Globus pallidus (tissue), 1 donor: ENCODE measurements at places on chromosomes 7 and 10.

DNA sequence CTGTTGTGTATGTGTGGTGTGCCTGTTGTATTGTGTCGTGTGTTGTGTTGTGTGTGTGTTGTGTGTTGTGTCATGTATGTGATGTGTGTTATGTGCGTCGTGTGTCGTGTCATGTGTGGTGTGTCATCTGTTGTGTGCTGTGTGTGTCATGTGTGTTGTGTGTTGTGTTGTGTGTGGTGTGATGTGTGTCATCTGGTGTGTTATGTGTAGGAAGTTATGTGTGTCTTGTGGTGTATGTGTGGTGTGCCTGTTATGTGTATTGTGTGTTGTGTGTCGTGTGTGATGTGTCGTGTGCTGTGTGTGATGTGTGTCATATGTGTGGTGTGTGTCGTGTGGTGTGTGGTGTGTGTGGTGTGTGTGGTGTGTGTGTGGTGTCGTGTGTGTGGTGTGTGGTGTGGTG lies 145.2 kb downstream of the DNAJB6 start:
- DNase-seq: no peak

DNA sequence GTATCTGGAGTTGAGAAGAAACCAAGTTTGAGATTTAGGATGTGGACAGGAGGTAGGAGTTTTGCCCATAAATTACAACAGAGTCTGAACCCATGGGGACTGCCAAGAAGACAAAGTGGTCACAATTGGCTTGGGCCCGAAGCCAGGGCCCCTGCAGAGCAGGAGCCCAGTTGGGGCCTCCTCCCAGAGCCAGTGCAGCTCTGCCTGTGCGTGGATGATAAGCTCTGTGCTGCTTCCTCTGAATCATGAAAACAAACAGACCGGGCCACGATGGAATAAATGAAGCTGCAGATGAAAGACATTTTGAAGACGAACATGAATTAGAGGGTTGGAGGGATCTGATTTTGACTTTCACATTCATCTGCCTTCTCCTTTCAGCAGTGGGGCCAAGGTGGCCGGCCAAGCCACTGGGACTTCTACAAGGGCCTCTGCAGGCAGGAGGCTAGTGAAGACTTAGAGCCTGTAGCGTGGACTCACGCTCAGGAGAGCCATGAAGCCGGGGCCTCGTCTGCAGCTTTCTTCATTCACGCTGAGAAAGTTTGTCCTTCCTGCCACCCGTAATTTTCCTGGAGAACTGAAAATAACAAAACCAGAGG lies 156.8 kb upstream of the LYZL1 start:
- no peak for DNase-seq

- no peak for DNase-seq
These were observed 4.4 kb downstream of the CAV1 start for GRCh38 chr7:116529250-116529649.

GRCh38 chr10:126964190-126964589 lies 59.0 kb downstream of the DOCK1 start:
- no peak for DNase-seq

- DNase-seq: no peak
These were observed 153.9 kb upstream of the PFKP start for GRCh38 chr10:2913474-2913873.

DNA sequence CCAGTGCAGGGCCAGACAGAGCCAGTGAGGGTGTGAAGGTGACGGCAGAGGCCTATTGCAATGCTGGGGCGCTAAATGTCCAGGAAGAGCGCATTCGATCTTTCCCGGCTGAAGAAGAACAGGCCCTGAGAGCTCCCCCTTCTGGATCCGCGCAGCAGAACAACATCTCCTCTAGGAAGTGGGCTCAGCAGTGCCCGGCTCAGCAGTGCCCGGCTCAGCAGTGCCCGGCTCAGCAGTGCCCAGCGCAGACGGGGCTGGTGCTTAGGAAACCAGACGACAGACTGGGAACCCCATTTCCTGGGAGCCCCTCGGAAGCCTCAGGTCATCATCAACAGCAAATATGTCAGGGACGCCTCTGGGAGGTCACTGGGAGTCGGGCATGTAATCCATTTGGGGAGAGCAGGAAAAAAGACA lies 4.7 kb upstream of the NOS3 start:
- DNase-seq: no peak

- no peak for DNase-seq
These were observed 508.8 kb downstream of the CCSER2 start for GRCh38 chr10:84837041-84837812.

DNA sequence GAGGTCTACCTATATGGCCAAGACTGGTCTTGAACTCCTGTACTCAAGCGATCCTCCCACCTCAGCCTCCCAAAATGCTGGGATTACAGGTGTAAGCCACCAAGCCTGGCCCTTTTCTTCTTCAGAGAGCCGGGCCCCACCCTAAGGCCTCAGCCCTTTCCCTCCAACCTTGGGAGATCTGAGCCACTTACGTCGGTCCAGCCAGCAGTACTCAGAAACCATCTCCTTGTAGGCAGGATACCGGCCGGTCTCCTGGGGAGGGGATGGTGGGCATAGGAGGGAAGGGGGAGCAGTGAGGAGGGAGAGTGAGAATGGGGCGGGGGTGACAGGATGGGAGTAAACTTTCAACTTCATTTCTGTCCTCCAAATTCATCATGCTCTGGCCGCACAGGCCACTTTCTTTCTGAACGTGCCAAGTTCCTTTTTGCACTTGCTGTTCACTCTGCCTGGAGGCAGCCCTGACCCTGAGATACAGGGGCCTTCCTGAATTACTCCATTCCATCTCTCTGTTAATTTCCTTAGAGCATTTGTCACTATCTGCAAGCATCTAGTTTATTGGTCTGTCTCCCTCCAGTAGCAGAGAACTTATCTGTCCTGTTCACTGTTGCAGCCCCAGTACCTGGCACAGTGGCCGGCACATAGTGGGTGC lies 10.4 kb downstream of the PDZD7 start:
- no peak for DNase-seq

GRCh38 chr7:116806046-116806944 lies 56.1 kb upstream of the CAPZA2 start:
- peak; percentile 20 for DNase-seq

- no peak for DNase-seq
These were observed 12.7 kb downstream of the YWHAG start for GRCh38 chr7:76346097-76346496.

GRCh38 chr10:43944381-43945093 lies 295.9 kb upstream of the ZNF32 start:
- DNase-seq: no peak

GRCh38 chr7:95002775-95003174 lies 95.4 kb downstream of the PPP1R9A start:
- DNase-seq: no peak

- no peak for DNase-seq
These were observed 27.0 kb upstream of the KCNK18 start for GRCh38 chr10:117170244-117170643.

GRCh38 chr7:85734823-85735222 lies 548.0 kb upstream of the SEMA3D start:
- no peak for DNase-seq

DNA sequence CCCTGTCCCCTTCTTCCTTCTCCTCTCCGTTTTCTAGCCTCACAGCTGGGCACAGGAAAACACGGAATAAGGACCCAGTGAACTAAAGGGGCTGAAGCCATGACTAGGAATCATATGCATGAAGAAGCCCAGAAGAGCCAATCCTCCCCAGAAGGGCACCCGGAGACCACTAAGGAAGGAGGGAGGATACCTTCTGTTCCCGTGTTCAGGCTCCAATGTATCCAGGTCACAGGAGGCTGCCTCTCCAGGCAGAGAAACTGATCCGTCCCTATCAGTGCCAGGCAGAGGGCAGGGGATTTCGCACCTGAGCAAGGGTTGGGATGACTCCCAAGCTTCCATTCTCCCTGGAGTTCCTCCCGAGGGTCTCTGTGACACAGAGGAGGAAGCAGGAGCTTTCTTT lies 246.6 kb downstream of the SNX10 start:
- DNase-seq: no peak

DNA sequence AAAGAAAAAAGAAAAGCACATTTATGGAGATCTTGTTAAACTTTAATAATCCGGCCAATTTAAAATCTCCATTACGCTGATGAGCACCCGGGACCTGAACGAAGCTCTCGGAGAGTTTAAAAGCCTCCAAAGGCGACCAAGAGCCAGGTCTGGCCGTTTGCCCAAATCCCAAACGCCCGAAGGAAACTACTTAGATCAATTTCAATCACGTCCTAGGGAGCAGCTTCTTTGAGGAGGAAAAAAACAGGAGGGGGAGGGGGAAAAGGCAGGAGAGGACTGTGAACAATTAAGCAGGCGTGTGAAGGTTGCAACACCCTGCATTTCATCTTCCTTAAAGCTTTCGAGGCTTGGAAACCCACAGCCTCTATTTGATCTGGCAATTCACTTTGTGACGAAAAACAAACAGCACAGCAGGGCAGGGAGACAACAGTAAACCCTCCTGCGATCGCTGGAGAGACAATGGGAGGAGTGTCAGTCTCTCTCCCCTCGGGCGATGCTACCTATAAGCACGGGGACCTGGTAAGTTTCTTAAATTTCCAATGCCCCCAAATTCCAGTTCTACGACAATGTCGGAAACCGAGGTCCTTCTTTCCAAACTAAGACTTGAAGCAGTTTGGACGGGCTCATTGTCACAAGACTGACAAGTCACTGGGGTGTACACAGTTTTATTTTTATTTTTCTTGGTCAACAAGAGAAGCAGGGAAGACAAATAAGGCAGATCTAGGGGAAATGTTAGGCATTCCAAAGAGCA lies 1.2 kb downstream of the KLF6 start:
- DNase-seq: peak; percentile 73

GRCh38 chr10:121683816-121684215 lies 85.6 kb upstream of the FGFR2 start:
- DNase-seq: no peak

- DNase-seq: no peak
These were observed 10.4 kb downstream of the RAPGEF5 start for GRCh38 chr7:22346383-22347107.

DNA sequence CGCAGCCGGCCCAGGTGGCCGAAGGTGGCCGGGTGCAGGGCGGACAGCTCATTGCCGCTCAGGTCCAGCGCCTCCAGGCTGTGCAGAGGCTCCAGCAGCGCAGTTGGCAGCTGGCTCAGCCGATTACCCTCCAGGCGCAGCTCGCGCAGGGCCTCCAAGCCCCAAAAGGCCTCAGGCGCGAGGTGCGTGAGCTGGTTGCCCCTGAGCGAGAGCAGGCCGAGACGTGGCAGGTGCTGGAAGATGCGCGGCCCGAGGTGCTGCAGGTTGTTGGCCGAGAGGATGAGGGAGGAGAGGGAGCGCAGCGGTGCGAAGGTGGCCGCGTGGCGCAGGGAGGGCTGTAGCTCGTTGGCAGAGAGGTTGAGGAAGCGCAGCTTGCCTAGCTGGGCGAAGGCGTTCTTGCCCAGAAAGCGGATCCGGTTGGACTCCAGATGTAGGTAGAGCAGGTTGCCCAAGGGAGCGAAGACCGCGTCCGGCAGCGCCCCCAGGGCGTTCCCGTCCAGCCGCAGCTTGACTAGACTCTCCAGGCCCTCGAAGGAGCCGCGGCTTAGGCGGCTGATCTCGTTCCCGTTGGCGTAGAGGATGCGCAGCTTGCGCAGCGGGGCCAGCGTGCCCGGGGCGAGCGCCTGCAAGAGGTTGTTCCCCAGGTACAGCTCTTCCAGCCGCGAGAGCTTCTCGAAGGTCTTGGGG lies 923 bp downstream of the TRIL start:
- peak; percentile 12 for DNase-seq

DNA sequence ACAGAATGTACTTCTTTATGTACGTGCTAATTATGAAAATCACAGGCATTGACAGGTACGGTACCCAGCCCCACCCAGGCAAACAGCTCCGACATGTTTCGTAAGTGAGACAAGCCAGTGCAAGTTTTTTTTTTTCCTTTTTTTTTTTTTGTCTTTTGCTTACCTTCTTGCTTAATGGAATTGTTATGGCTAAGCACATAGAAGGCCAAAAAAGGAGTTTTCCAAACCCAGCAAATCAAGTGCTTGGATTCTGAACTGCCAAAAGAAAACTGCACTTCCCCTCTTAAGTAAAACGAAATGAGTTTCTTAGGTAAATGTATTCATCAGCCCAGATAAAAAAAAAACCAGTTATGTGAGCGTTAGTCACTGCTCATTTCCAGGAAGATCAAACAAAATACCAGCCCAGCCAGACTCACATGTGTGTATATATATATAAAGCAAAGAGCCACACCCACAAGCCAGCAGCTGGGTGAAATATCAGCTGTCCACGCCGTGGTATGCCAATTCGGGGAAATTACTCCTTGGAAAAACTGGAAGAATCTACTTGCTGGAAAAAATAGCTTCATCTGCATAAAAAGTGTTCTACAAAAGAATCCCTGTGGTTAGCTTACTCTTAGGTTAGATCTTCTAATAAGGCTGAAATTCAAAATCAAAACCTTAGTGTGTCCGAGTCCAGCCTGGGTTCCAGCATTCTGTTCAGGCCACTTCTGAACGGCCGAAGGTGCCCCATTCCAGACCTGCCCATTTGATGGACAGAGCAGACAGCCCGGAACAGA lies 8.0 kb downstream of the KLF6 start:
- no peak for DNase-seq

- no peak for DNase-seq
These were observed 670.1 kb downstream of the MAGI2 start for GRCh38 chr7:78783179-78783962.

GRCh38 chr7:140557809-140558518 lies 78.7 kb upstream of the MKRN1 start:
- DNase-seq: no peak

- no peak for DNase-seq
These were observed 320.9 kb upstream of the NPSR1 start for GRCh38 chr7:34337163-34337562.

DNA sequence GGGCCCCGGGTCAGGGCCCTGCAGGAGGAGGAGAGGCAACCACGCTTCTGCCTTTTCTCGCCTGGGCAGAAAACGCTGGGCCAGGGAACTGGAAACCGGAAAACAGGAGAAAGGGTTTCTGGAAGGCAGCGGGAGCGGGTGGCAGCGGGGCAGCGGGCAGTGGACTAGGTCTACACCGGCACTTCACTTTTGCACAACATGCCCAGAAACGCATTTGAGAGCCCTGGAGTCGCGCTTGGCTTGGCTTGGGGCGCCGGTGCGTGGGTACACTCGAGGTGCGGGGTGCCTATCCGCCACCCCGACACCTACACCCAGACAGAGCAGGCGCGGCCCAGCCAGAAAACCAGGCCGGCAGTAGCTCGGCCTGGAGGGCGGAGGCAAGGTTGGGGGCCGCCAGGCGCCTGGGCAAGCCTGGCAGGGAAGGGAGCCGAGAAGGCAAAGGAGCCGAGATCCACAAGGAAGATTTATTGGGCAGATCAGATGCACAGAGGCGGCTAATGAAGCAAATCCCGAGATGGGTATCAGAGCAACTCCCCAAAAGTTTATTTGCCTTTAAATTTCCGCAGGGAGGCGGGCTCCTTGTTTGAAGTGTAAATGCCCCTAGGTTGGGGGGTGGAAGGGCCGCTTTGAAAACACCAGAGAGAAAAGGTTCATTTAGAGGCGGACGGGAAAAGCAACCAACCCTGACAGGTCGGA lies 3.2 kb upstream of the PAX2 start:
- DNase-seq: no peak

DNA sequence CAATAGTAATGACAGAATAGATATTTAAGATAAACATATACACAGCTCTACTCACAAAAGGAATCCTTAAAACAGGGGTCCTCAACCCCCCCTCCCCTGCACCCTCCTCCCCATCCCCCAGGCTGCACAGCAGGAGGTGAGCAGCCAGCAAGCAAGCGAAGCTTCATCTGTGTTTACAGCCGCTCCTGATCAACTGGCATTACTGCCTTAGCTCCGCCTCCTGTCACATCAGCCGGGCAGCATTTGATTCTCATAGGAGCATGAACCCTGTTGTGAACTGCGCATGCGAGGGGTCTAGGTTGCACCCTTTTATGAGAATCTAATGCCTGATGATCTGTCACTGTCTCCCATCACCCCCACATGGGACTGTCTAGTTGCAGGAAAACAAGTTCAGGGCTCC lies 65.5 kb downstream of the SMURF1 start:
- DNase-seq: no peak

- DNase-seq: no peak
These were observed 8.0 kb downstream of the SYCE1 start for GRCh38 chr10:133557381-133557780.
